HFFc6 (cell line): ENCODE measurements at places on chromosomes 16 and 17. TPM values are rescaled to one million over a fixed set of nuclear protein-coding genes. Genes with fewer than 3 reads are reported as not detected.

Gene GRAP
- 0.27 TPM in 1 of 3 replicates, not detected in the others for total RNA-seq

Gene SHPK
- 8.2 to 9.9 TPM (median 9.2 TPM) in 3 replicates for total RNA-seq

Gene C1QL1
- total RNA-seq = 0.16 to 0.25 TPM (median 0.24 TPM) in 3 replicates

Gene MT1A
- total RNA-seq = 0.64 to 1.5 TPM in 2 of 3 replicates, not detected in the other

GRCh38 chr16:969508-970385, 1.0 kb downstream of the LMF1 start:
- peak overlapping the region; percentile 31 for H3K27ac ChIP-seq
- peaks cover 14% of the 10 kb centered on the region for H3K27me3 ChIP-seq
- no peak for DNase-seq
- peaks cover 15% of the 10 kb centered on the region for H3K4me1 ChIP-seq

GRCh38 chr17:19978209-19978802, 678 bp upstream of the AKAP10 start:
- peak overlapping the region; percentile 95 for H3K27ac ChIP-seq
- peaks cover 16% of the 10 kb centered on the region for H3K36me3 ChIP-seq
- H3K27me3 ChIP-seq = no peaks in the 10 kb centered on the region; the same call in 1 of the 2 replicates

DNA sequence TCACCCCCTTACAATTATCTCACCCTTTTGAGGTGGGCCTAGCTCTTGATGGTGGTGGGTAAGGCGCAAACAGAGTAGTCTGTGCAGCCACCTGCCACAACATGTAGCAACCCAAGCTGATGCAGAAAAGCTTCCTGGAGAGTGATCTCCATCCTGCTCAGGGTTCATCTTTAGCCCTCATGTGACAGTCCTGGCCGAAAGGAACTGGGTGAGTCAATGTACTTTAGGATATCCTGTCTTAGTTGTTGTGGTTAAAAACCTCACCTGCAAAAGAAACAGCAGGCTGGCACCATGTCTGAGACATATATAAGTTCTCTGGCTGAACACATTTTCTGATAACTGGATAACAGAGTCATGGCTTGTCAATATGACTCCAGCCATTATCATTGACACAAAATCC, 183.5 kb upstream of the CPHXL start:
- H3K27me3 ChIP-seq = no peaks in the 10 kb centered on the region
- H3K27ac ChIP-seq = no peak overlapping the region
- DNase-seq = no peak
- no peaks in the 10 kb centered on the region for H3K4me1 ChIP-seq
- H3K36me3 ChIP-seq = no peaks in the 10 kb centered on the region

DNA sequence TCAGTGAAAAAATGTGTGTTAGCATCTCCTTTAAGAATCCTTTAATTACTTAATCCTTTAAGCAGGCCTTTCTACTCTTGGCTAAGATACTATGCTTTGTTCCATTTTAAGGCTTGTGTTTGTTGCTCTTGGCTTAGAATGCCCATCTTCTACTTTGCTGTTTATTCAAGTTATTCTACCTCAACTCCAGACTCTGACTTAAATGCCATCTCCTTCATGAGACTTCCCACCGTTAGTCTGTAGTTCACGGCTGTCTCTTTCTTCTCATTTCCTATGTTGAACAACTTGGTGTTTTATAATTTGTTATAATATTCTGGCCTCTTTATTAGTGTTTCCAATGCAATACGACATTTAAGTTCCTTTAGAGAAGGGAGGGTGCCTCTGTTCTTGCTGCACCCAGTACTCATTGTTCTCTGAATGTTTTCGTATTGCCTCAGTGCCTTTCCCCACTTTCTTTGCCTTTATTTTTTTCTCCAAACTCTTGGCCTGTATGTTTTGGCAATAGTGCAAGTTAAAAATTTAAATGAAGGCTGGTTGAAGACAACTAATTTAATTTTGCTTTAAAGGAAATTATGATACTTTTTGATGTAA, 6.1 kb upstream of the KRT10 start:
- no peak overlapping the region for H3K27ac ChIP-seq
- 0 out of 2 replicates have a peak, but pooled peaks cover 6% of the 10 kb centered on the region for H3K4me1 ChIP-seq
- H3K27me3 ChIP-seq = no peaks in the 10 kb centered on the region
- H3K4me3 ChIP-seq = no peak overlapping the region
- no peaks in the 10 kb centered on the region; the same call in none of the 2 replicates for H3K36me3 ChIP-seq

Gene TBC1D3B
- 0.54 to 1.2 TPM in 2 of 3 replicates, not detected in the other for total RNA-seq

- H3K27ac ChIP-seq = no peak overlapping the region
- H3K27me3 ChIP-seq = no peaks in the 10 kb centered on the region
- no peak for DNase-seq
- peaks cover 80% of the 10 kb centered on the region for H3K4me1 ChIP-seq
- H3K36me3 ChIP-seq = peaks cover 10% of the 10 kb centered on the region; the same call in 1 of the 2 replicates
- no peak overlapping the region for H3K4me3 ChIP-seq
These were observed 45.1 kb downstream of the YPEL2 start for GRCh38 chr17:59376506-59376905.

DNA sequence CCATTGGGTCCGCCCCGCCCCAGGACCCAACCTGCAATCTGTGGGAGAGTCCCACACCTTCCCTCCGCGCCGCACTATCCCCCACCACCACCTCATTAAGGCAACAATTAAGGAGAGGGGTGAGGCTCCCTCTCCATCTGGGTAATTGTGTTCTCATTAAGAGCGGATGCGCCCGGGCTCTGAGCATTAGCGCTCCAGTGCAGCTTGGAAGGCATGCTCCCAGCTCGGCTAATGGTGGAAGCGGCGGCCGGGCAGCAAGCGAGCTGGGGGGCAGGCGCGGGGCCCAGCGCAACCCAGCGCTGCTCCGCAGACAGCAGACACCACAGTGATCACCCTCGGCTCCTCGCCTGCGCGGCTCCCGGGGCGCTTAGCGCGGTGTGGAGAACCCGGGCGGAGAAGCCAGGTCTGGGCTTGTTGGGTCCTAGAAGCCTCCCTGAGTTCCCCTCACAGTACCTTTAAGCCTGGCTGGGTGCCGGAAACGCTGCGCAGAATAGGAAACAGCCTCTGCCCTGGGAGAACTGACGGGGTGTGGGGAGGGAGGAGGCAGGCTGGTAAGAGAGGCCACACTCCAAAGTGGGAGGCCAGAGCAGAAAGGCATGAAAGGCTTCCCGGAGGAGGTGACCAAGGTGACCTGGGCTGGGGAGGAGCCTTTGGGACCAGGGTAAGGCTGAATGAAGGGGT, 6.4 kb downstream of the CBLN1 start:
- H3K27me3 ChIP-seq = peaks cover 12% of the 10 kb centered on the region
- peaks cover 3% of the 10 kb centered on the region; the same call in 1 of the 2 replicates for H3K36me3 ChIP-seq
- DNase-seq = no peak
- no peak overlapping the region for H3K27ac ChIP-seq
- H3K4me3 ChIP-seq = no peak overlapping the region
- no peaks in the 10 kb centered on the region for H3K4me1 ChIP-seq

Gene DPEP1
- not detected in 3 replicates for total RNA-seq

GRCh38 chr17:14745541-14745940, 444.7 kb downstream of the HS3ST3B1 start:
- H3K27ac ChIP-seq = peak overlapping the region; percentile 91
- peaks cover 1% of the 10 kb centered on the region for H3K27me3 ChIP-seq
- H3K4me3 ChIP-seq = no peak overlapping the region
- H3K4me1 ChIP-seq = peaks cover 85% of the 10 kb centered on the region
- H3K36me3 ChIP-seq = no peaks in the 10 kb centered on the region
- DNase-seq = peak; percentile 32

Gene GRAPL
- not detected in 3 replicates for total RNA-seq

GRCh38 chr17:10155371-10156076, 42.9 kb downstream of the GAS7 start:
- H3K27me3 ChIP-seq = peaks cover 1% of the 10 kb centered on the region; the same call in 1 of the 2 replicates
- no peak for DNase-seq
- no peak overlapping the region for H3K4me3 ChIP-seq
- H3K36me3 ChIP-seq = no peaks in the 10 kb centered on the region

- H3K4me3 ChIP-seq = no peak overlapping the region
- DNase-seq = no peak
- H3K4me1 ChIP-seq = peaks cover 30% of the 10 kb centered on the region
- H3K27me3 ChIP-seq = no peaks in the 10 kb centered on the region; the same call in 1 of the 2 replicates
- no peak overlapping the region for H3K27ac ChIP-seq
These were observed 40.1 kb downstream of the OMG start for GRCh38 chr17:31256936-31257335.

- no peaks in the 10 kb centered on the region for H3K4me1 ChIP-seq
- no peaks in the 10 kb centered on the region for H3K36me3 ChIP-seq
- no peak overlapping the region for H3K4me3 ChIP-seq
- DNase-seq = no peak
These were observed 93.2 kb downstream of the ELAC2 start for GRCh38 chr17:12924614-12925013.

DNA sequence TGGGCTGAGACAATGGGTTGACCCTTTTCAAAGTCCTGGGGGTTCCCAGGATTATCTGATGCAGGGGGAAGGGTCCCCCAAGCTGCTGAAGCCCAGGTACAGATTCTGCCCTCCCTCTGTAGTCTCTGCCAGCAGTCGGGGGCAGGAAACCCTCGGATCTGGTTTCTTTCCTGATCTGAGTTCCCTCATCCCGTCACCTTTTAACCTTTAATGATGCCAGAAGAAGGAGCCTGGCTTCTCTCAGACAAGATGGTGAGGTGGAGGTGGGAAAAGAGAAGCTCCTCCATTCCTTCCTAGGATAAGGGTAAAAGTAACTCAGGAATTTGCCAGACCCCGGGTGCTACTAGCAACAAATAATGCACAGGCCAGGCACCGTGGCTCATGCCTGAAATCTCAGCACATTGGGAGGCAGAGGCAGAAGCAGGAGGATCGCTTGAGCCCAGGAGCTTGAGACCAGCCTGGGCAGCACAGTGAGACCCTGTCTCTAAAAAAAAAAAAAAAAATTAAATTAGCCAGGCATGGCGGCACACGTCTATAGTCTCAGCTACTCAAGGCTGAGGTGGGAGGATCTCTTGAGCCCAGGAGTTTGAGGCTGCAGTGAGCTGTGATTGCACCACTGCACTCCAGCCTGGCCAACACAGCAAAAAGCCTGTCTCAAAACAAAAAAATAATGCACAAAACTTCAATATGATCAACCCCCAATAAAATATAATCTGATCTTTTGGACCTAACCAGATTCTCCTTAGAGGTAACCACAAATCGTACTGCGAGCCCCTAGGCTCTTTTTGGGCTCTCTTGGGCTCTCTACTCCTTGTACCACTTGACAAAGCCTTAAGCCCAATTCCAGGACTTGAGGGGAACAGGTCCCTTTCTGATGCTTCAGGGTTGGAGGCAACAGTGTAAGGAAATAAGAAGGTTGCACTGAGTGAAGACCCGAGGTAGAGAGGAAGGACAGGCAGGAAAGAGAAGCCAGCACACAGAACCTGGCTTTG, 5.7 kb downstream of the CDC42EP4 start:
- H3K4me1 ChIP-seq = peaks cover 80% of the 10 kb centered on the region
- H3K27ac ChIP-seq = peak overlapping the region; percentile 95
- H3K36me3 ChIP-seq = no peaks in the 10 kb centered on the region
- H3K27me3 ChIP-seq = peaks cover 4% of the 10 kb centered on the region
- peak overlapping the region; percentile 82 for H3K4me3 ChIP-seq

DNA sequence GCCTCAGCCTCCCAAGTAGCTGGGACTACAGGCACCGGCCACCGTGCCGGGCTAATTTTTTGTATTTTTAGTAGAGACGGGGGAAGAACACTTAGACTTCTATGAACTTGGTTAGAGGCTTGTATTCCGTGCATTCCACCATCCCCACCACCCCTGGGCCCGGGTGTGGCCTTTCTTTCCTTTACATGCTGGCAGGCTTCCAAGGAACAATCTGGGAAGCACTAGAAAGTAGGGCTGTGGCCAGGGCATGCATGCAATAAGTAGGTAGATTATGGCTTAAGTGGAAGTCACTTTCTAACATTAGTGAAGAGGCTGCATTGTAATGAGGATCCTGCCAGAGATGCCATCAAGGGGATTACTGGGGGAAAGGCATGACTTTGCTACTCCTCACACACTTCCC, 171.6 kb downstream of the SHISA6 start:
- H3K27me3 ChIP-seq = no peaks in the 10 kb centered on the region
- no peak overlapping the region for H3K27ac ChIP-seq
- H3K36me3 ChIP-seq = no peaks in the 10 kb centered on the region
- no peak for DNase-seq

Gene SLC52A1
- 0.09 to 0.13 TPM in 2 of 3 replicates, not detected in the other for total RNA-seq

Gene CEP295NL
- total RNA-seq = 1.4 to 2.2 TPM (median 1.6 TPM) in 3 replicates

DNA sequence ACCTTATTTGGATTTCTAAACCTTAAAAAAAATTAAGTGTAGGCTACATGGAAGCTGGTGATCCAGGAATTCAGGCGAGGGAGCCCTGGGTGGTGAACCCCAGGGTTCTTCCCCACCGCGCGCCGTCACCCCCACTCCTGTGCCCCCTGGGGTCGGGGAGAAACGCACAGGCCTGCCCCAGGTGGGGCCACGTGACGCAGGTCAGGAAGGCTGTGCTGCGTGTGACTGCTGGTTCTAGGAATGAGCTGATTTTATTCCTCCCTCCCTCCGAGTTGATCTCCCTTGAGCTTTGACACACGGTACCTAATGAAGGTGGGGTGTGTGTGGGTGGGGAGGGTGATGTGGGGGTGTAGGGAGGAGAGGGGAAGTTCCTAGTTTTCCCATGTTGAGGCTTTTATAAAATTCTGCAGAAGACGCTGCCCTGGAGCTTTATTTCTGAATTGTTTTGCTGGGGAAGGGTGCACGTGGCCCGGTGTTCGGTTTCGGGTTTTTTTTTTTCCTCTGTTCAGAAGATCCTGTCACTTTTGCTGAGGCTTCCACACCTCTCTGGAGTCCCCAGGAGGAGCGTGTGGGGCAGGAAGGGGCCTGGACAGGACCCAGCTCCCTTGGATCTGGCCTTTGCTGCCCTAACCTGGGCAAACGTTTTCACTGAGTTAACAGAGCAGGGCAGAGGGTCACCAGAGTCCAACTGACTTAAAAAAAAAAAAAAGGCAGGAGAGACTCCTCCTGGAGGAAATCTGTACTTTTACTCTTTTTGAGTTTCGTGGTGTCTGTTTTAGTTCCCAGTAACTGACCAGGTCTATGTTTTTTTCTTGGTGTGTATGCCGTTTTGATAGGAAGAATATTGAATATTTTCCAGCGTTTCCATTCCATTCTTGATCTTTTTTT, 55.8 kb upstream of the GSE1 start:
- H3K27me3 ChIP-seq = no peaks in the 10 kb centered on the region; the same call in 1 of the 2 replicates
- H3K36me3 ChIP-seq = peaks cover 7% of the 10 kb centered on the region
- H3K4me3 ChIP-seq = peak overlapping the region; percentile 85

DNA sequence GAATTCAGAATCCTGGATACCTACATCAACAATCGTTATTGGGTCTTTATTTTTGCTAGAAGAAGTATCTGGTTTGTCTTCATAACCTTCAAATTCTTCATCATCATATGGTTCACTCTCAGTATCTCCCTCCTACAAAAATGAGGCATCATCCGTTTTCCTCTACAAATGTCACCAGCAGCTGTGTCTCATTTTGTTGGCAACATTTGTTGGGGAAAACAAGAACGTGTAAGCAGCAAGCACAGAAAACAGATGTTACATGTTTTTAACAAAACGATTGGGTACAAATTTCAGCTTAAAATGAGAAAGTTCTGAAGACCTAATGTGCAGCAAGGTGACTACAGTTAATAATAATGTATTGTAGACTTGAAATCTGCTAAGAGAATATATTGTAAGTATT, 8.7 kb downstream of the CCDC47 start:
- no peaks in the 10 kb centered on the region for H3K27me3 ChIP-seq
- peaks cover 19% of the 10 kb centered on the region for H3K36me3 ChIP-seq
- no peak overlapping the region for H3K27ac ChIP-seq

- peaks cover 4% of the 10 kb centered on the region for H3K27me3 ChIP-seq
- H3K4me3 ChIP-seq = no peak overlapping the region; the same call in 1 of the 2 replicates
- no peak for DNase-seq
- peaks cover 4% of the 10 kb centered on the region; the same call in 1 of the 2 replicates for H3K36me3 ChIP-seq
- H3K27ac ChIP-seq = no peak overlapping the region
These were observed 3.0 kb upstream of the CHD3 start for GRCh38 chr17:7885367-7886226.

GRCh38 chr17:45313996-45314740, 2.7 kb downstream of the MAP3K14 start:
- peak overlapping the region; percentile 93 for H3K4me3 ChIP-seq
- no peak for DNase-seq
- H3K27ac ChIP-seq = peak overlapping the region; percentile 56
- H3K36me3 ChIP-seq = peaks cover 25% of the 10 kb centered on the region
- no peaks in the 10 kb centered on the region; the same call in 1 of the 2 replicates for H3K27me3 ChIP-seq
- peaks cover 81% of the 10 kb centered on the region for H3K4me1 ChIP-seq
